ENCODE measurements at places on chromosomes 7 and 10.
A peak's percentile ranks its signal among the peaks of the same experiment; 100 is the strongest.

DNA sequence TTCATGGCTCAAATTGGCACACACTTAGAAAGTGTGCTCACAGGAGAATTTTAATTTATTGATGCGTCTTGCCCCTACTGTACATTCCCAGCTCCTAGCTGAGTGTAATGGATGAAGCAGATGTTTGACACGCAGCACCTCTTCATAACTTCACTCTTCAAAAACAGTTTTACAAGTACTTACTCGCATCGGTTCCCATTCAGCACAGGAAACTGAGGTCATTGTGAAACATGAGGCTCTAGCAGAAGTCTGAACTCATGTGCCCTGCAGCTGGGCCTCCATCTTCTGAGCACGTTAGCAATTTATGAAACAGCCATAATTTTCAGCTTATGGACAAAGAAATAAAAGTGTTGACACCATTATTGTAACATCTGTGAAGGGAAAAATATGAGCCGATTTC lies 558.9 kb upstream of the MGMT start:
- DNase-seq = no peak

DNA sequence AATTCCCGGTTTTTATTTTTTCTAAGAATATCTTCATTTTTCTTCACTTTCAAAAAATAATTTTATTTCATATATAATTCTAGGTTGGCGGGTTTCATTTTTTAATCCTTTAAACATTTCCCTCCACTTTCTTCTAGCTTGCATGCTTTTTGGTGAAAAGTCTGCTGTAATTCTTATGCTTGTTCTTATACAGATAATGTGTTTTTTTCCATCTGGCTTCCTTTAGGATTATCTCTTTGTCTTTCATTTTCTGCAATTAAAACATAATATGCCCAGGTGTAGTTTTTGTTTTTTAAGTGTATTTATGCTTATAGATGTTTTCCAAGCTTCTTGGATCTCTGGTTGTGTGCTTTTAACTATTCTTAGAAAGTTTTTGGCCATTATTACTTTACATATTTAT lies 341.3 kb upstream of the SEMA3C start:
- DNase-seq = no peak

- no peak for DNase-seq
Measured at GRCh38 chr10:75508239-75508813, 76.9 kb downstream of the LRMDA start.

GRCh38 chr7:100675581-100676350 lies 2.2 kb downstream of the GNB2 start:
- DNase-seq = peak; percentile 49

DNA sequence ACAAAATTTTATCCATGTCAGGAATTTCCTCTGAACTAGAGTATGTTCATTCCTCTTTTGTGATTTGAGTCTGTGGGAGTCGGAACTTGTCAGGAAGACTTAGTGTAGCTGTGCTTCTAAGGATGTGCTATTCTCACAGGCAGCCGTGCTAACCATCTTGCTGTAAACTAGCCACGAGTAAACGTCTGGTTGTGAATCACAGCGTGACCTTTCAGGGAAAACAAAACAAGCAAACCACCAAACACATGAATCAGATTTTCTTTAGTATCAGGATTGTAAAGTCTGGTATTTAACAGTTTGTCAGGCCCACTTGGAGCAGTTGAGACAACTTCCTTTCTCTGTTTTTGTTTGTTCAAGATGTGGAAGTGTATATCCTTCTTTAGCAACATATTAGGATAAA lies 32.0 kb downstream of the AUTS2 start:
- DNase-seq = no peak

DNA sequence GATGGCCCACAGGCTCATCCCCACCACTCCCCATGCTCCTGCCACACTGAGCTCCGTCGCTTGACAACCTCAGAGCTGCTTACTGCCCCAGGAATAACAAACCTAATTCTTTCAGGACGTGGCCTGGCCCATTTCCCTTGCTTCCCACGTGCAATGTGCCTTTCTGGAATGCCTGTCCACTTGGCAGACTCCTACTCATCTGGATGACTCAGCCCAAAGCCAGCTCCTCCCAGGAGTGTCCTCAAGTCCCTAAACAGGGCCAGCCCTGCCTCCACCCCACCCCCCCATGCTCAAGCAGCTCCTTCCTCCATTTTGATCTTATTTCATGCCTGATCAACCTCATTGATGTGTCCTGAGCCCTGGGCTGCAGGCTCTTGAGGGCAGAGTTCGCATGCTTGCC lies 164.9 kb upstream of the RNF32 start:
- DNase-seq = no peak

DNA sequence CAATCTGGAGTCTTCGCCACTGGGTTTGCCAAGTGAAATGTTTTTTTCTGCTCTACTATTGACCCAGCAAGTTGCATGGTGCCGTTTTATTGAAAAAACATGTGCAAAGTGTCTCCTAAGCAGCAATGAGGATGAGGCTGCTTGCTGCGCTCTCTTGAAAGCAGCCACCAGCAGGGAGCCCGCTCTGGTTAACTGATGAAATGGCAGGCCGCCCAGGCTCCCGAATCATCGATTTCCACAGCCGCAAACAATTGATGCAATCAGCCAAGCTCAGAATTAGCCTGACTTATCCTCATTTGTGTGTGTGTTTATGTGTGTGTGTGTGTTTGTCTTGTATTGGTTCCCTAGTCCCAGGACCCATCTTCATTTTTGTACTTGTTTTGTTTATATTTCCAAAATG lies 22.2 kb upstream of the LYZL1 start:
- DNase-seq = no peak

DNA sequence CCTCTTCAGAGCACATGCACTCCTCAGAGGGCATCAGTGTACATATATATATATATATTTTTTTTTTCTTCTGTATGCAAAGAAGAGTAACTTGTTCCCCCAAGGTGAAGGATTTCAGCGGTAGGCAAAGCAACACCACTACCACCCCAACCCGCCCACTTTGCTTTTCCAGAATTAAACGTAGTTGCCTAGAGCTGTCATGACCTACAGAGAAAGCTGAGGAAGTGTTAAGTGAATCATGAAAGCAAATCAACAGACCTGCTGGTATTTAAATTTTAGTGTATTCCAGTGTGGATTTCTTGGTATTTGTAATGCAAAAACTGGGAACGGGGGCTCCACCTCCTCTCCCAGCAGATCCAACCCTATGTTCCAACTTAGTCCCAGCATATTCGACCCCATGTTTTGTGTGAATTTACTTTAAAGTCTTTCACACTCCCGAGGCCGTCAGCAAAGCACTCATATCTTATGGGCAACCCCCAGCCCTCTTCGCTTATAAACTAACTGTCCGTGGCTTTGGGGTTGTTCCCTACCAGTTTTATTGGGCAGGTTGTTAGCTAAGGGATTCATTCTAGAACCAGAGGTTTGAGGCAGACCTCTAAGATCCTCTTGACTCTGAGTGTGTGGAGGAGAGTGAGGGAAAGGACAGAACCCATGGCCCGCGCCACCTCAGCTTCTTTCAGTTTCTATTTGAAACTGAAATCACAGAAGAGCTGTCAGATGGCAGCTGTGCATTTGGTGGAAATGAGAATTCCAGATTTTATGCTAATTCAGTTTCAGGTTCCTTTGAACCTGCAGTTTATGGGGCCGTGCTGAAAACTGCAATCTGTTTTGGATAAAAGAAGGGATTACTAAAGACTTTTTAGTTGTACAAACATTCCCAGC lies 450.2 kb upstream of the GALNT17 start:
- DNase-seq = no peak

DNA sequence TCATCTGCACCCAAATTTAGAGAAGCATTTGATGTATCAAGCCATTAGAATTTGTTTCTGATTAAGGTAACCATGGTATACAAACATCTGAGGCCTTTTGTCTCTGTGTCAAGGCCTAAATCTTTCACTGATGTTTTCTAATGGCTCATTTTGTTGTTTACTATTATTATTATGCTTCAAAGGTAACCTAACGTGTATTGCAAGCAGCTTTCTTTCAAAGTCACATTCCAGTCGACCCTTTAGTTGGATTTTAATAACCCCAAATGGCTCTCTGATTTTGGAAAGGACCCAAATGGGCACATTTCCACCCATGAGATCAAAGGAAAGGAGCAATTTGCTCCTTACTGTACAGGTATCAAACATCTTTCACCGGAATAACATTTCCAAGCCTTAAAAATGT lies 46.7 kb upstream of the WNT16 start:
- no peak for DNase-seq

DNA sequence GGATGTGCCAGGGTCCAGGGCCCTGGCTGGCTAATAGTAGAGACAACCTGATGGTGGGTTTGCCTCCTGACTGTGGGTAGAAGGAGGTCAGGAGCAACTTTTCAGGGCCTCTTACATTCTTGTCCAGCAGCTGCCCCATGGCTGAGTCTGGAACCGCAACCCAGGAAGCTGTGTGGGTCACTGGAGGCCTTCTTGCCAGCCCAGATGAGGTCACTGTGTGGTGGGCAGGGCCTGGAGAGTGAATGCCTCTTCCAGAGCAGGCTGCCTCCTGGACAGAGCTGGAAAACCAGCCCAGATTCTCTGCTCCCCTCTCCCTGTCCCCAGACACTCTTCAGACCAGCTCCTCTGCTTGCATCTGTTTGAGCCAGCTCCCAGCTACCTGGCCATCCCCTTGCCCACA lies 43.5 kb upstream of the LEP start:
- no peak for DNase-seq

DNA sequence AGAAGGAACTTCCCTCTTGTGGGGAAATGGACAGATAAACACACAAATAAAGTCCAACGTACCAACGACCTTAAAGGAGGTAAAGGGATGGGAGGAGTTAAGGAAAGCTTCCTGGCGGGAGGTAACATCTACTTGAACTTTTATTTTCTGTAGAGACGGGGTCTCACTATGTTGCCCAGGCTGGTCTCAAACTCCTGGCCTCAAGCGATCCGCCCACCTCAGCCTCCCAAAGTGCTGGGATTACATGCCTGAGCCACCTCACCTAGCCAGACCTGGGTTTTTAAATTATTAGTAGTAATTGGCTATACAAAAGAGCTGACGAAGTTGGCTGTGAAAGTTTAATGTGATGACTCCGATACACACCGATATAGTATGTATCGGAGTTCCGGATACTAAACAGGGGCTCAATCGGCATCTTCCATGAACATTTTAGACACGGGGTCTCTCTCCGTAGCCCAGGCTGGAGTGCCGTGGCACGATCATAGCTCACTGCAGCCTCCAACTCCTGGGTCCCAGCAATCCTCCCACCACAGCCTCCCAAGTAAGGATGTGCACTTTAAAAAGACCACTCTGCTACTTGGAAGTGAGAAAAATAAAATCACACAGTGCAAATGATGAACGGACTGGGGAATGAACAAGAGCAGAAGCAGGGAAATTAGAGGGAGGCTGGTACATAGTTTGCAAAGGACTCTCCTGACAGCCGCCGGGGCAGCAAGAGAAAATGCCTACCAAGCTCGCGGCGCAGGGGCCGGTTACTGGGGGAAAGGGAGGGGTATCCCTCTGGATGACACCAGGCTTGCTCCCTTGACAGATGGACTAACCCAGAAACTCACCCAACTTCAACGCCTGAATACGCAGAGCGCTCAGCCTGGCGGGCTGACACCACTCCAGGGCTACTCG lies 1.0 kb downstream of the BCL7B start:
- no peak for DNase-seq

- DNase-seq = no peak
Measured at GRCh38 chr7:155257482-155258225, 40.0 kb upstream of the INSIG1 start.

DNA sequence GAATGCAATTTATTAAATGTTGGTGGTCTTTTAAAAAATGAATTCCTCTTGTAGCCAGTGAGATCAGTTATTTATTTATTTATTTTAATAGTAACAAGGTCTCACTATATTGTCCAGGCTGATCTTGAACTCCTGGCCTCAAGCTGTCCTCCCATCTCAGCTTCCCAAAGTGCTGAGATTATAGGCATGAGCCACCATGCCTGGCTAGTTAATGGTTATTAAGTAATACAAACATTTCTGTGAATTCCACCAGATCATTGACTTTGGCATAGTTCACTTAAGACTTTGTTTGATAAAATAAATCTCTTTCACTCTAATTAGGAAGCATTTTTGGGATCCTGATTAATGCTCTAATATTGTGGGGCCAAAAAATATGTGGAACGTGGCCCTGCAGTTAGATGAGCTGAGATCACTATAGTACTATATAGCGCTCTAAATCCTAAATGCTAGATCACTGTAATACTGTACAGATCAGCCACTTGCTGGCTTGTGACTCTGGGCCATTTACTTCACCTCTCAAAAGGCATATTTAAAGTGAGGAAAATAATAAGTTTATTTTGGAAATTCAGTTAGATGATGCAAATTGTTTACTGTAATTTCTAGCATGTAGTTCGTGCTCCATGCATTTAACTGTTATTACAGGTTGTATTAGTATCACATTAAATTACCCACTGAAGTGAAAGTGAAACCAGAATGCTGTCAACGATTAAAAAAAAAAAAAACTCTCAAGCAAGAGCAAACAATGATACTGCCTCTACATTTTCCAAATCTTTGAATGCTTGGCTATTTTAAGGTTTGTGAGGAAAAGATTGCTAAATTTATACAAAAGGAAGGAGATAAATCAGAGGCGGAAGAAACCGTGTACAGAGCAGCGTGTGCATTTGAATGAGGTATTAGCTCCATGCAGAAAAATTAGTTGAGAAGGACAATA lies 15.9 kb upstream of the FAS start:
- DNase-seq = no peak

- DNase-seq = no peak
Measured at GRCh38 chr7:85239109-85239508, 52.3 kb upstream of the SEMA3D start.

GRCh38 chr7:85851571-85852193 lies 664.8 kb upstream of the SEMA3D start:
- DNase-seq = no peak
